ENCODE measurements at places on chromosomes 16 and 17.
A peak's percentile ranks its signal among the peaks of the same experiment; 100 is the strongest.

DNA sequence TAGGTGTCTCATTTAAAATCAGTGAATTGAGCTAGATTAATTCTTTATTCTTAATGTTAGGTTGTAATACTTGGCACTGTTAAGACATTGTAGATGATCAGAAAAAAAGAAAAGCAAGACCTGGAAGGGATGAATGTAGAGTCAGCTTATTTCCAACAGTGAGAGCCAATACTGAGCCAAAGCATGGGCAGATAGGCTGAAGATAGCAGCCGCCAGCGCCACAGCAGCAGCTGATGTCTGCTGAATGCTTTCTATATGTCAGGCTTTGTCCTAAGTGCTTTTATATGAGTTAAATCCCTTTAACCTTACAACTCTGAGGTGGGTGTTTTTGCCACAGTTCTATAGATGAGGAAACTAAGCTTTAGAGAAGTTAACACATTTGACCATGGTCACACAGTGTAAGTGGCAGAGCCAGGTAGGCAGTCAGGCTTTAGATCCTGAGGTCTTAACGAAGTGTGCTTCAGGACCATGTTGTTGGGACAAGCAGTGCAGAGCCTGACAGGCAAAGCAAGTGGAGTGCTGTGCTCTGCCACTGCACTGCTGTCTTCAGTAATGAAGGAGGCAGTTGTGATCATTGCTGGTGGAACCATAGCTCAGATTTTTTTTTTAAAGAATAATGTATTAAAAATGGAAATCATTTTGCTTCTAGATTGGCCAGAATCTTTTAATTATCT, 25.9 kb downstream of the TNRC6A start:
- DNase-seq, result no peak

GRCh38 chr16:30996985-30997724, 12.1 kb downstream of the HSD3B7 start:
- DNase-seq, result peak; percentile 79

GRCh38 chr16:17555176-17555575, 84.4 kb upstream of the XYLT1 start:
- no peak for DNase-seq

- no peak for DNase-seq
Observed at GRCh38 chr16:1108299-1109252, 12.5 kb upstream of the C1QTNF8 start.

- DNase-seq, result no peak
Observed at GRCh38 chr16:50373780-50374179, 5.0 kb upstream of the BRD7 start.

DNA sequence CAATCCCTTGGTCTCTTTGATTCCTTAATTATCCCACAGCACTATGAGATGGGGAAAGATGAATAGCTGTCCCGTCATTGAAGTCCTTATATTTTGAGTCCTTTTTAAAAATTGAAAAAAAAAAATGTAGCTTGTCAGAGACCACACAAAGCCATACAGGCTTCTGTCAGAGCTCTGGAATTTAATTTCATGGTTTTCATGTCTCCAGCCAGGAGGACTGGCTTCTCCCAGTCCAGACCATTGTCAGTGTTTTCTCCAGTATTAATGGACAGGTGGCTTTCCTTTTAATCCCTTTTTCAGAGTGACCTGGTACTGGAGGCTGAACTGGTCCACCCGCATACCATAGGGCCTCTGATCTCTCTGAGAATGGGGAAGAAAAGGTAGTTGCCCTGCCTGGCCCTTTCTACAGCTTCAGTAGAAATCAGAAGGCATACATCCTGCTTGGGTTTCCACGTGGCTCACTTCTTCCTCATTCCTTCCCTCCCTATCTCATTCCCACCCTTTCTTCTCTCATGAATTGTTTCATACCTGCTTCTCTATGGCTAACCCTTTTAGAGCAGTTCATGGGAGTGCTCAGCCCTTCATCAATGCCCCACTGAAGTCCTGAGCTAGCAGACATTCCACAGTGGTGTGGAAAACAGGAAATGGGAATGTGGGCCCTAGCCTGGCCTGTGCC, 29.1 kb downstream of the TRIM16 start:
- DNase-seq, result no peak

- DNase-seq, result peak; percentile 96
Observed at GRCh38 chr16:27426423-27427408, 24.7 kb downstream of the IL21R start.

DNA sequence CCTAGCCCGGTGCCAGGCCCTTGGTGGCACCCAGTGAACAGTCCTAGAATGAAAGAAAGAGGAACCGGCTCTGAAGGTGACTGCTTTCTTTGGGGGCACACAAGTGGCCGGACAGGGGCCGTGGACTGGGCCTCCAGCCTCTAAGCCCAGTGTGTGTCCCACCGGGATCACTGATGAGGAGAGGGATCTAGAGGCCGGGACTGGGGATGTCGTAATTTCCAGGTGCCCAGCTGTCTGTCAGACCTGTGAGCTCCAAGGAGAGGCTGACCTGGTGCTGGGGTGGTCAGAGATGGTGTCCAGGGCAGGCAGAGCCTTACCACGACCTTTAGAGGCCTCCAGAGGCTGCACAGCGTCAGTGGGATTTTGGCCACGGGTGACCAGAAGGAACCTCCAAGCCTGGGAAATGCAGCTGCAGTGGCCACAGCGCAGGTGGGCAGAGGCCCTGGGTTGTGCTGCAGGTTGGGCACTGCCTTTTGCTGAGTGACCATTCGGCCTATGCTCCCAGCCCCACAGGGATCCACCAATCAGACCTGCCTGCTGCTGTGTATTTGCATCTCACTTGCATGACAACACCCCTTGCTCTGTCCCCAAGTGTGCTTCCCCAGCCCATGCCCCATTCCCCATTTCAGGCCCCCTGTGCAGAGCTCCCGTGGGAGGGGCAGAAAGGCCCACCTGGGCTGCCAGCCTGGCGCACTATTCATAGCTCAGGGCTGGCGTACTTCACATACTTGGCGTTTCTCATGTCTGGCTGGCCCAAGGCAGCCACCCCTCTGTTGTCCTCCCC, 12.5 kb downstream of the ARHGAP23 start:
- DNase-seq, result no peak

- no peak for DNase-seq
Observed at GRCh38 chr17:12712941-12713340, 47.3 kb downstream of the MYOCD start.

- peak; percentile 33 for DNase-seq
Observed at GRCh38 chr17:9987779-9988585, 82.9 kb upstream of the RCVRN start.

GRCh38 chr16:88759245-88759975, 25.6 kb downstream of the PIEZO1 start:
- peak; percentile 67 for DNase-seq

- DNase-seq, result no peak
Observed at GRCh38 chr17:68584581-68585303, 16.4 kb downstream of the FAM20A start.

- no peak for DNase-seq
Observed at GRCh38 chr17:41593306-41593981, 6.7 kb upstream of the KRT14 start.

DNA sequence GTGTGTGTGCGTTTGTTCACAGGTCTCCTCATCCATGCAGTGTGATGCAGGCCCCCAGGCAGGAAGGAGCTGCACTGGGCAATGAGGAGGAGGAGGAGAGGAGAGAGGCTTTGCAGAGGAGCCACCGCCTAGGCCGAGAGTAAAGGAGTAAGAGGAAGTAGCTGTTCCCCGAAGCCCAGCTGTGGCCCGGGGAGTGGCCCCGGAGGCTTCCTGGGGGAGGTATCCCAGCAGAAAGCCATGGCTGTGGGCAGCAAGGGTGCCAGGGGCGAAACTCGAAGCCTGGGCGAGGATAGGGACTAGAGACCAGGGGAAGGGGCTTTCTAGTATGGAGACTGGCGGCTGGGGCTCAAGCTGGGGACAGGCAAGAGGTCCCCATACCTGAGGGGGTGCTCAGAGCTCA, 12.2 kb downstream of the C16orf95 start:
- DNase-seq, result no peak

DNA sequence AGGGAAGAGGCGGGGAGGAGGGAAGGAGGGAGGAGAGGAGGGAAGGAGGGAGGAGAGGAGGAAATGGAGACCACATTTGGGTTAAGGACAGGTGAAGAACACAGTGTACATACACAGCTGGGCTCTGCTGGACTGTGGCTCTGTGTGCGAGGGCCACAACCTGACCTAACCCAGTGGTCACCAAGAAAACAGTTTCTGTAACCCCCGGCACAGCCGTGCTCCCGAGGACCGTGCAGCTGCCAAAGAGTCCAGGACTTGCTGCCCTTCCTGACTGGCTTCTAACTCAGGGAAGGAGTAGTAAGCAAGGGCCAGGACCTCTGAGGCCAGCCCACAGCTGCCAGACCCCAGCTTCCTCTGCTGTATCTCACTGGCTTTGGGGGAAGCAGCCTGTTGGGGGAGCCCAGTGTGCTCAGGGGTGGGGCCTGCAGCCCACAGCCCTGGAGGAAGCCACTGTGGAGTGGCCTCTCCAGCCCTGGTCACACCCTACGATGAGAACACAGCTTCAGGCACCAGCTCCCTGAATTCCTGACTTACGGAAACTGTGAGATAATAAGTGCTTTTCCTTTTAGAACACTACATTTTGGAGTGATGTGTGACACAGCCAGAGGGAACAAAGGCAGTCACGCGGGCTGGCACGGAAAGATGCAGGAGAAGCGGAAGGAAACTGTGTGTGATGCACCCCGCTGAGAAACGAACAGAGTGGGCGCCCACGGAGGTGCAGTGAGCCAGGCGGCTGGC, 32.3 kb downstream of the SLC7A5 start:
- DNase-seq, result no peak

GRCh38 chr17:59361386-59361785, 29.9 kb downstream of the YPEL2 start:
- peak; percentile 99 for DNase-seq

- no peak for DNase-seq
Observed at GRCh38 chr16:50821586-50821985, 79.7 kb downstream of the CYLD start.

DNA sequence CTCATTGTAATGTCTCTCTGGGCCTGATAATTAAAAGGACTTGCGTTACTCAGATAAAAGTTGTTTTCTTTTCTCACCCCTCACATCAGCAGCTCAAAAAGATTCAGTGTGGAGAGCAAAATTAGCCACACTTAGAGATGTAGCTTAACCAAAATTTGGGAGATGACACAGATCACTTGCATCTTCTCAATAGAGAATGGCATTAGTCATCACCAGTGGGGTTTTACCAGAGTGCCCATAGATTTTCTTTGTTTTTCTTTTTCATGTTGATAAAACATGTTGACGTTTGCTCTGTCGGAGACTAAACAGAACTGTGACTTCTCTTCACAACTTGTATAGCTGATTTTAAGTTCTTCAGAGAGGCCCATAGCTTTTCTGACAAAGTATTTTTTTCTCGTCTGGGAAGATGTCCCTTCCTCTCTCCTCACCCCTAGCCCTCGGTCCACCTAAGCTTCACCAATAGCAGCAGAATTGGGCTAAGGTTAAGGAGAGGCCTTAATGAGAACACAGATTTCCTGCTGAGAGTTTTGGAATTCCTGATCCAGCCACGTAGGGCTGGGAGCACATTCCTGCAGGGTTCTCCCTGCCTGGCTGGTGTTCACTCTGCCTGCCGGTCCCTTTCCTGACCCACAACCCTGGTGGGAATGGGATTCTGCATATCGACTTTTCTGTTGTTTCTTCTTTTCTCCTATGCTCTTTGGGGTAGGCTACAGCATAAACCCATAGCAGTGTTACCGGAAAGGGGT, 92.6 kb downstream of the CACNG3 start:
- no peak for DNase-seq

GRCh38 chr17:34255381-34255732, 272 bp downstream of the CCL2 start:
- no peak for DNase-seq

- DNase-seq, result no peak
Observed at GRCh38 chr16:598823-599739, 9.2 kb downstream of the RAB40C start.

- no peak for DNase-seq
Observed at GRCh38 chr16:5336941-5337340, 239.3 kb upstream of the EEF2KMT start.

DNA sequence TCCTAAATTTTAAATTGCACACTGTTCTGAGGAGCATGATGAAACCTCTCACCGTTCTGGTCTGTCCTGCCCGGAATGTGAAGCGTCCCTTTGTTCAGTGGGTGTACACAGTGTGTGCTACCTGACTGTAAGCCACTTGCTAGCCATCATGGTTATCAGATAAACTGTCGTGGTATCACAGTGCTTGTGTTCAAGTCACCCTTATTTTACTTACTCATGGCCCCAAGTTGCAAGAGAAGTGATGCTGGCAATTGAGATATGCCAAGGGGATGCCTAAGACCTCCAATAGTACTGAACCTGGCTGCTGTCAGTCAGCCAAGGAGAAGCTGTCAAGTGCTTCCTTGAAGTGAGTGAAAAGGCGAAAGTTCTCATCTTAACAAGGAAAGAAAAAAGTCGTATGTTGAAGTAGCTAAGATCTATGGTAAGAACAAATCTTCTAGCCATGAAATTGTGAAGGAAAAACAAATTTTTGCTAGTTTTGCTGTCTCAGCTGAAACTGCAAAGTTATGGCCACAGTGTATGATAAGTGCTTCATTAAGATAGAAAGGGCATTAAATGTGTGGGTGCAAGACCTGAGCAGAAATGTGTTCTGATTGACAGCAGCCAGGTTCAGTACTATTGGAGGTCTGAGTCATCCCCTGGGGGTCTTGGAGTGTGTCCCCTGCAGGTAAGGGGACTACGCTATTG, 5.8 kb downstream of the PIK3R6 start:
- no peak for DNase-seq

GRCh38 chr16:25256695-25257469, 763 bp downstream of the ZKSCAN2 start:
- peak; percentile 25 for DNase-seq

DNA sequence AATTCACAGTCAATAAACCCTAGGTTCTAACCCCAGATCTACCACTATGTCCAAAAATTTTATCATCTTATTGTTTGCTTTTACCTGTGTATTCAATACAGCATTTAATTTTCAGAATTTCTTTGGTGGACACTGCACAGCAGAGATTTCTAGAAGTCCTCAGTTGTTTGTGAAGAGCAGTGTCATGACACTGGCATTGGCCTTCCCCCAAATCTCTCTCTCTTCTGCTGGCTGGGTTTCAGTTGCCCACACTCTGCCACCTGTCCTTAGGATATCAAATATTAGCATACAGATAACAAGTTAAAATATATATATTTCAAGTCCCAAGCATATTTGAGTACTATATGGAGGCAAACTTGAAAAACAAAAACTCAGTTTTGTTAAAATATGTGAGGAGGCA, 2.0 kb upstream of the THUMPD1 start:
- DNase-seq, result no peak

- DNase-seq, result peak; percentile 20
Observed at GRCh38 chr16:27977966-27978365, 85.5 kb downstream of the GSG1L start.

GRCh38 chr17:75783069-75783783, 1.4 kb upstream of the UNK start:
- peak; percentile 75 for DNase-seq

GRCh38 chr17:31085563-31085962, 9.2 kb upstream of the NF1 start:
- peak; percentile 85 for DNase-seq

GRCh38 chr16:57357330-57358085, 1.1 kb upstream of the CCL22 start:
- no peak for DNase-seq
